Suppressor macrophage treated with lipopolysaccharide for 1 hour (primary cell): ENCODE measurements at places on chromosomes 1 and 21.
A peak's percentile ranks its signal among the peaks of the same experiment; 100 is the strongest.

- DNase-seq: no peak
Observed at GRCh38 chr1:118201524-118201923, 16.5 kb upstream of the SPAG17 start.

- DNase-seq: no peak
Observed at GRCh38 chr1:39407896-39408640, 83.4 kb upstream of the BMP8A start.

DNA sequence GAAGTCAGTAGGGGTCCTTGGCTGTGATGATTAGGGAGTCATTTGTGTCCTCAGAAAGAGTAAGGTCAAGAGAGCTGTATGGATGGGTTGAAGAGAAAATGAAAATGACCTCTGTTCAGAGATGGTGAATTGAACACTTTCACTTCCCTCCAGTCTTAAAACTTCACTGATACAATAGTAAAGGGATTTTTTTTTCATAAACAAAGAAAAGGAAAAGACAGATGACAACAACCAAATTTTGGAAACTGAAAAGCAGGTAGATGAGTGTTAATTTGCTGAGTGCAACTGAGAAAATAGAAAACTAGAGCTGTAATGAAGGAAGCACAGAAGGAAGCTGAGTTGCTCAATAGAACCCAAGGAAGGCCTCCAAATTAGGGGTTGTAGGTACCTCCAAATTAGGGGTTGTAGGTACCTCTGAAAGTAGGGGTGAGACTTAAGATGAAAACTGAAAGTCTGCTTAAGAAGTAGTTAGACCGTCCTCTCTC, 14.8 kb upstream of the S1PR1 start:
- DNase-seq: no peak

- DNase-seq: no peak
Observed at GRCh38 chr1:225736437-225737098, 41.1 kb upstream of the SRP9 start.

GRCh38 chr21:32602099-32602498, 10.1 kb downstream of the CFAP298 start:
- no peak for DNase-seq

DNA sequence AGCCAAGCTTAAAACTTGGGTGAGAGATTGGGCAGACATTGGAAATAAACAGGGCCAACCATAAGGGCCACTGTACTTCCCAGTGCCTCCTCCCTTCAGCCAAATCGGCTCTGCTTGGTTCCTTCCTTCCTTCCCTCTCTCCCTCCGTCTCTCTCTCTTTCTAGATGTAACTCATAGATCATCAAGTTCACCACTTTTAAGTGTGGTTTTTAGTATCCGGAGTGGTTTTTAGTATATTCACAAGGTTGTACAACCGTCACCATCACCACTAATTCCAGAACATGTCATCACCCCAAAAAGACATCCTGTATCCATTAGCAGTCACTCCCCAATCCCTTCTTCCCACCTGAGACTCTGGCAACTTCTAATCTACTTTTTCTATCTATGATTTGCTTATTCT, 51.0 kb downstream of the MYSM1 start:
- no peak for DNase-seq

DNA sequence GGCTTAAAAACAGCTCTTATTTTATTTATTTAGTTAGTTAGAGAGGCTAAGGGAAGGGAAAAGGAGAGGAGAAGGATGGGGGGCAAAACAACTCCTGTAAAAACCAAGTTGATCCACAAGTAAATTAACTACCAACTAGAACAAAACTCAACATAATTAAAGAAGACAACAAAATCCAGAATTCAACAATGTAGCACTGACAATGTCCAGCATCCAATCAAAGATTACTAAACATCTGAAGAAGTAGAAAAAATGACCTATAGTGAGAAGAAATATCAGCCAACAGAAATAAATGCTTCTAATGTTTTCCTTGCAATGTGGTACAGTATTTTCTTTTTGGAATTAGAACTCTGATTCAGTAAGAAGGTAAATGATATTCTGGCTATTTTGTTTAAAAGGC, 160.1 kb downstream of the CDC7 start:
- no peak for DNase-seq

DNA sequence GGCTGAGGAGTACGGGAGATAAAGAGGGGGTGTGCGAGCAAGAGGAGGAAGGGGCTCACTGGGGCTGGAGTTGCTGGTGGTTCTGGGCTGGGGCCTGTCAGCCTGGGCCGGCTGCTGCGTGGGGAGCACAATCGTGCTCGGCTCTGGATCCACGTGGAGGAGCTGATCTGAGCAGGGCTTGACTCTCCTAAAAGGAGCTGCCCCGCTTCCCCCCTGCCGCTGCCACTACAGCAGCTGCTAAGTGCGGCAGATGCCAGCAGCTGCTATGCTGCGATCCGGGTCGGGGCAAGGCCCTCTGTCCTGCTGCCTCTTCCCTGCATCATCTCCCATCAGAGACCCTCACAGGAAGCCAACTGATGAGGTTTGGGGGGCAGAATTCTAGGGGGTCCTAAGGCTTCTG, 165.9 kb downstream of the PCBP3 start:
- DNase-seq: no peak

- DNase-seq: peak; percentile 68
Observed at GRCh38 chr1:236685917-236686814, at the start of gene ACTN2. TSS of gene ACTN2 (plus strand) at chr1:236686499. CDS start at chr1:236686674, 175 bp downstream.

GRCh38 chr1:50735443-50735842, 224.6 kb downstream of the FAF1 start:
- peak; percentile 35 for DNase-seq
